ENCODE measurements at places on chromosomes 11 and 22. TPM values are rescaled to one million over a fixed set of nuclear protein-coding genes. Genes with fewer than 3 reads are reported as not detected.

DNA sequence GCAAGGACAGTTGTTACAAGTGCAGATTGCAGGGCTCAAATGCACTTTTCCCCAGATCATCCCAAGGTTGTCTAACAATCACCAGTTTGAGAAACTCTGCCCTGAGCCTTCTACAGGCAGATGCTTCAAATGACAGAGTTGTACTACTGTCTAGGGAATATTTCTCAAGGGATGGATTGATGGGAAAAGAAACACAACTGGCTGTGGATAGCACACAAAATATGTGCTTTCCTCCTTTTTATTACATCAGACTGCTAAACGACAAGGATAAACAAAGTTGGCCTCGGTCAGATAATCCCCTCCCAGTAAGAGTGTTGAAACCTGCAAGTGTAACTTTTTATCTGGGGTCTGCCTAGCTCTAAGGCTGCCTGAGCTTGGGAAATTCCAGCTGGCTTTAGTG lies 46.6 kb upstream of the SORL1-AS1 start:
- no peak for DNase-seq

DNA sequence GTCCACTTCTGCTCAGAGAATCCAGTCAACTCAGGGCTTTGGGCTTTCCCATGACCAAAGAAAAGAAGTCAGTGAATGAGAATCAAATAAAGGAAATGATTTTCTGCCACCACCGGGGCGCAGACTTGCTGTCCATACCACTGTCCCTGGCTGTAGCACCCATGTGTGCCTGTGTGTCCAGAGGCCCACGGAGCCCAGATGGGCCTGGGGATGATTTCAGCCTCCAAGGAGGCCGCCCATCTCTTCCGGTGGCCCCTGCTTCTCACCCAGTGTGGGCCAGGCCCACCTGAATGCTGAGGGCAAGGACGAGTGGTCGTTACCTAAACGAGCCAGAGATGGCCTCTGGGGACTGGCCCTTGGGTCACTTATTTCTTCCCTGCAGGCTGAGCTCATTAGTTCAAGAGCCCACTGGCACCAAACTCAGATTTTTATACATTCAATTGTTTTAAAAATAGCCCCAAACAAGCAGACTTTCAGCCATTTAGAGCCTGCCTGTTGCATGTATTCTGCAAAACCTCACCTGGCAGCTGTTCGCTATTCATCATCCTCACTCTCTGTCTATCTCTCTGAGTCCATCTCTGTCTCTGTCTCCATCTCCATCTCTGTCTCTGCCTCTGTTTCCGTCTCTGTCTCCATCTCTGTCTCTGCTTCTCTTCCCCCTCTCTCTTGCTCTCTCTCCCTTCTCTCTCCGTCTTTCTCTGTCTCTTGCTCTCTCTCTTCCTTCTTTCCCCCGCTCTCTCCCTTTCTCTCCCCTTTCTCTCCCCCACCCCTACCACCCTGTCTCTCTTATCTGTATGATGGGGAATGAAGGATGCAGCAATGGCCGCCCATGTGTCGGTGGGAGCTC lies 24.2 kb downstream of the KRTAP5-5 start:
- DNase-seq = no peak

GRCh38 chr11:69878144-69878883 lies 59.1 kb upstream of the FGF3 start:
- DNase-seq = no peak

GRCh38 chr11:60357771-60358170 lies 20.6 kb upstream of the MS4A7 start:
- DNase-seq = no peak

The GDPD4 gene
- not detected for polyA plus RNA-seq

Data from A549 (cell line).